ENCODE measurements at places on chromosomes 6 and 20.

DNA sequence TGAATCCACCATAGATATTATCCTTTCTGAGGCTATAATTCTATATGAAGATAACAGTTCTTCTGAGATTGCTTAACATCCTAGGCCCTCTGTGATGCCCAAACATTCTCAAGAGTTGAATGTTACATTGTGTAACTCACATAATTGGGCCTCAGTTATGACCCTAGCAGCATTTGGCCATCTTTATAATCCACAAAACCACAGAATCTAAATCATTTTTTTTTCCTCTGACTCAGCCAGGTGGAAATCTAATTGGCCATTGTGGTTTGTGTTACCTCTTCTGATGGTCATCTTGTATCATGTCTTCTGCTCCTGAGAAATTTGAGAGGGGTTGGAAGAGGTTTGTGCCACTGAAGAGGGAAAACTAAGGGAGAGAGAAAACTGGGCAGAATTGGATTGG is 99.5 kb downstream of the LINC00237 start:
- DNase-seq = no peak

DNA sequence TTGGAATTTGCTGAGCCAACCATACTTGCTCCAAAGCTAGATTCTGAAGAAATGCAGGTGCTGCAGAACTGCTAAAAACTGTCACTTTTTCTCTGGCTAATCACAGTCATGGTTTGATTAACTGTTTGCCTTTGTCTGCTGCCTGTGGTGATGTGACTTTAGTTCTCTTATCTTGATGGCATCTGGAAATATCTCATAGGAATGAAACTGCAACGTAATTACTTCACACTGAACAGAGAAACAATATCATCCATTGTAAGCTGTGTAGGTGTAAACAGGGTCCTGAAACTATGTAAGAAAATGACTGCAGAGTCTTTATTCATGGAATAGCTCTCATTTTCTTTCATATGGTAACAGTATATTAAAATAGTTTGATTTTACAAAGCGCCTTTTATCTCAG is 721.9 kb upstream of the HS3ST5 start:
- no peak for DNase-seq

- DNase-seq = no peak
Measured at GRCh38 chr6:15752820-15753219, 90.0 kb upstream of the DTNBP1 start.

GRCh38 chr6:11206576-11206975 is 25.9 kb downstream of the NEDD9 start:
- DNase-seq = no peak

DNA sequence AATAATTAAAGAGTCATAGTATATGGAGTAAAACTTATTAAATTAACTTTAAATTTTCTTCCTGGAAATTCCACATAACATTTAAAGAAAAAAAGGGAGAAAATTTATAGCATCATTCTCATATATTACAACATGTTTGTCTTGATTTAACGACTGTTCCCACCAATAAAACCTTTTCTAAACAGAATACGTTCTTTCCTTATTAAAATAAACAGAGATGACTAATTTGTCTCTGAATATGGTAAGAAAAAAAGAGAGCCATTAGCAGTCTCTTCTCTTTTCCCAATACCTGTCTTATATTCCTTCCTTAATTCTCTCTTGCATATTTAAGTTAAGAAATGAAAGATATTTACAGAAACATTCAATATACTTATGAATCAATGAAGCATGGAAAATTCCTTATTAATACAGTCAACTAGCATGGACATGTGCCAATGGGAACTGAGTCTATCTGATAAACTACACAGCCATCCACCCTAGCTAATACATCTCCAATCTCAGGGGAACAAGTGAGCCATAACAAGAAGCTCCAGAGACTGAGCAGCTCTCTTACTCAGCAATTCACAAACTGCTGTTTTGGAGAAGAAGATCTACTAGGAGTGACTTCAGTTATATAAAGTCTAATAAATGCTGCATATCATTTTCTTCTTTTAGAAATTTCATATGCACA is 347.1 kb upstream of the MANEA start:
- no peak for DNase-seq

GRCh38 chr20:25274481-25274880 is 26.6 kb downstream of the PYGB start:
- DNase-seq = no peak

GRCh38 chr6:163414117-163414945 is at the start of gene QKI:
Gene QKI, plus strand, starts transcription at chr6:163414718. Its CDS starts 476 bp downstream, at chr6:163415194.
- peak; percentile 24 for DNase-seq

- no peak for DNase-seq
Measured at GRCh38 chr20:51183451-51183850, 160.5 kb upstream of the KCNG1 start.

DNA sequence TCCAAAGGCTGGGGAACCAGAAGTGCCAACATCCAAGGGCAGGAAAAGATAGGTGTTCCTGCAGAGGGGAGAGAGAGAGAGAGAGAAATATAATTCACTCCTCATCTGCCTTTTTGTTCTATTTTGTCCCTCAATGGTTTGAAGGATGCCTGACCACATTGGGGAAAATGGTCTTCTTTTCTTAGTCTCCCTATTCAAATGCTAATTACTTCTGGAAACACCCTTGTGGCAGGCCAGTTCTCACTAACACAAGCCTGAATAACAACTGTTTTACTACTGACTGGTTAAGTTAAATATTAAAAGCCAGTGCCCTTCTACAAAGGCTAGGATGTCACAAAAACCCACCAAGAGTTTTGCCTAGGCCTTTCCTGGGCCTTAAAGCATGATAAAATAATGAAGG is 425.4 kb upstream of the HTR1E start:
- no peak for DNase-seq

- no peak for DNase-seq
Measured at GRCh38 chr20:32539817-32540675, 45.1 kb downstream of the NOL4L start.

GRCh38 chr6:18154507-18155149 is at the start of gene TPMT:
Gene TPMT, minus strand, starts transcription at chr6:18155077. Its CDS starts 5,950 bp downstream, at chr6:18149127.
- peak; percentile 73 for DNase-seq

- DNase-seq = no peak
Measured at GRCh38 chr20:19079536-19080299, 132.7 kb upstream of the SLC24A3 start.

GRCh38 chr6:90066697-90067096 is 172.4 kb downstream of the GJA10 start:
- no peak for DNase-seq

DNA sequence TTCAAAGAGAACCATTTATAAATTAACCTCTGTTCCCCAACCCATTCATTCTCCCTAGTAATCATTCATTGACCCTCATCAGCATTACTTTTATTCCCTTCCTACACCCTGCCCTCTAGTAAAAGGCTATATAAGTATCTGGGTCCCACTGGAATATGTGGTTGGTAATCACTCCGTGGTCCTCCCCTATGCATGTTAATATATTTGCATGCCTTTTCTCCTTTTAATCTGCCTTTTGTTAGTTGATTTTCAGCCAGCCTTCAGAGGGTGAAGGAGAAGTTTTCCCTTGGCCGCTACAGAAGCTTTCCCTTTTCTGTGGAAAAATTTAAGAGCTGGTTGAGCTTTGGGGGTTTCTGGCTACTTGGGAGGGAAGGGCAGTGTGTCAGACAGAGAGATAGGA is 585.6 kb downstream of the UTRN start:
- no peak for DNase-seq

GRCh38 chr6:109260126-109260525 is 122.1 kb downstream of the CD164 start:
- no peak for DNase-seq

DNA sequence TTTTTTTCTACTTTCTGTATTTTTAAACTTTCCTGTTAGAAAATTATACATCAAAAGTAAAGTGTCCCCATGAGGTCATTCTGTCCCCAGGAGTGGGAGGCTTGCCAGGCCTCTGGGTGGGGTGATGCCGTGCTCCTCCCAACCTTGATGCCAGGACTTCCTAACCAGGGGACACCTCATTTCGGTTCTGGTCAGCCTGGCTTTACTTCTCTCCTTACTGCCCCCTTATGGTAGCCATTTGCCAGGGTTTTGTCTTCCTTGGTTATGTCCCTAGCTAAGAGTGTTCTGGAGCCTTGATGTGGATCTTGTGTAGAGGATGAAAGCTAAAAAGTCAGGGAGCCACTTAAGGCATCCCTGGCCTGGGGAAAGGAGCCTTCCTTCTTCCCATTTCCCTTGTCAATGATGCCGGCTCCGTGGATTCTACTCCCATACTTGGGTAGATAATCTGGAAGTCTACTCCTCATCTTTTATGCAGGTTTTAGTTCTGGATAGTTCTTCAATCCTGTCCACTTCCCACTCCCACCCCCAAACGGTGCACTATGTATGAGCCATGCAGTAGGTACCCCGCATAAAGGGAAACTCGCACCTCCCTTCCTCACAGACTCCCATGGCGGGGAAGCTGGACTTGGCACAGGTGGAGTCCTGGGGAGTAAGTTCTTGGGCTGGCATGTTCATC is 164.1 kb upstream of the SALL4 start:
- DNase-seq = no peak

- DNase-seq = peak; percentile 97
Measured at GRCh38 chr20:44747166-44748004, 1.7 kb downstream of the KCNK15 start.

DNA sequence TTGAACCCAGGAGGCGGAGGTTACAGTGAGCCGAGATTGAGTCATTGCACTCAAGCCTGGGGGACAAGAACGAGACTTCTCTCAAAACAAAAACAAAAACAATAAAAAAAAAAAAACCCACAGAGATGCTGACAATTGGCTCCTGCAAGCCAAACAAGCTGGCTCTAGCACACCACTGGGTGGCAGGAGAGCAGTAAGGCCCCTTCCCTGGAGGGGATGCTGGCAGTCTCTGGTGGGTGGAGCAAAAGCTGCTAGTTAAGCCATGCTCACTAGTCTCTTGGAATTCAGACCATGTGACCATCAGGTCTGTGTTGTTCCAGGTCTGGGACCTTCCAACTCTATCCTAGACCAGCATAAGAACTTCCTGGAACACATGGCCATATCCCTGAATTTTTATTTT is 18.9 kb upstream of the DSN1 start:
- DNase-seq = no peak

- DNase-seq = no peak
Measured at GRCh38 chr6:110526726-110527125, 50.3 kb upstream of the SLC22A16 start.

DNA sequence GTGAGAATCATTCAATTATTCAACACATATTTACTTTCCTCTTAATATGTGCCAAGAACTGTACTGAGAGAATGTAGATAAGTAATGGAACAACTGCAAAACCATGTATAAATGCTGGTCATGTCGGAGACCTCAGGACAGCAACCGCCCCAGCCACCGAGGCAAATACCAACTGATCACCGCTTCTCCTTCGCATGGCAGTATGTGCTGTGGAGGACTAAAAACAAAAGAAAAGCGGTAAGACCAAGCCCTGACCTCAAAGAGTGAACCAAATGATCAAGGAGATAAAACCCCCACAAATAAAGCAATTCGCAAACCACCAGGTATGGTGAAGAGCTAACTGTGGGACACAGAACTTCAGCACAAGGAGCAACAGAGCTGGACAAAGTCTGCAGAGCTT is 104.3 kb downstream of the TRERF1 start:
- no peak for DNase-seq

- no peak for DNase-seq
Measured at GRCh38 chr6:90169374-90169773, 127.3 kb downstream of the BACH2 start.

DNA sequence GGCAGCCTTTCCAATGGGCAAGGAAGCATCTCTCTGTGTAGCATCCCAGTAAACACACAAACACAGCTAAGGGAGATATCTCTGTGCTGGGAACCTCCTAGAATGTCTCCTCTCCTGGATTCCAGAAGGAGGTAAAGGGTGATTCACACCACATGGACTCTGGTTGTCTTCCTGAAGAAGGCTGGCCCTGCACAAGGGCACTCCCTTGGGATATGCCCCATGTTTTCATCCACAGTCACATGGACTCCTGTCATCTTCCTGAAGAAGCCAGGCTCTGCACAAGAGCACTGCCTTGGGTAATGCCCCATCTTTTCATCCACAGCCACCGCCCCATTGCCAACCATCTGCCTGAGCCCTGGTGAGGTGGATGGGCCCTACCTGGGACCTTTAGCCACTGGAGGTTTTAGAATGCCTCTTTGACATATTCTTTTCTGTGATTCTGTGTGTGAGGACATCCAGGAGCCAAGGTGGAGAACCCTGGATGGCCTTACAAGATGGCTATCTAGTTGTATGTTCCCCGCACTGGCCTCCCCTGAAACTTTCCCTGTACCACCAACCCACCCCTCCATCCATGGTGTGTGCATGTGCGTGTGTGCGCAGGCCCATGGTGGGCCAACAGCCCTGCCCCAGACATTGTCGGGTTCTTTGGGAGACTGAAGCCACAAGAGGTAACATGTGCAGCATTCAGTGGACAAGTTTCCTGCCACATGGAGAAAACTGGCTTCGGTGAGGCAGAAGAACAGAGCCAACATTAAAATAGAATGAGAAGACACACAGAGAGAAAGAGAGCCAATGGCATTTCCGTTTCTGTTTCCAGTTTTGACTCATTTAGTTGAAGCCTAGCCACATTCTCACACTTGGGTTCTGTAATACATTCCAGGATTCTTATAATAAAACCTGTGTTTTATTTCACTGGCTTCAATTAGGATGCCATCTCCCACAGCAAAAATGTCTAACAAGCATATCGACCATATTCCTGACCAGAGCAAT is 110.2 kb upstream of the CST7 start:
- DNase-seq = no peak

DNA sequence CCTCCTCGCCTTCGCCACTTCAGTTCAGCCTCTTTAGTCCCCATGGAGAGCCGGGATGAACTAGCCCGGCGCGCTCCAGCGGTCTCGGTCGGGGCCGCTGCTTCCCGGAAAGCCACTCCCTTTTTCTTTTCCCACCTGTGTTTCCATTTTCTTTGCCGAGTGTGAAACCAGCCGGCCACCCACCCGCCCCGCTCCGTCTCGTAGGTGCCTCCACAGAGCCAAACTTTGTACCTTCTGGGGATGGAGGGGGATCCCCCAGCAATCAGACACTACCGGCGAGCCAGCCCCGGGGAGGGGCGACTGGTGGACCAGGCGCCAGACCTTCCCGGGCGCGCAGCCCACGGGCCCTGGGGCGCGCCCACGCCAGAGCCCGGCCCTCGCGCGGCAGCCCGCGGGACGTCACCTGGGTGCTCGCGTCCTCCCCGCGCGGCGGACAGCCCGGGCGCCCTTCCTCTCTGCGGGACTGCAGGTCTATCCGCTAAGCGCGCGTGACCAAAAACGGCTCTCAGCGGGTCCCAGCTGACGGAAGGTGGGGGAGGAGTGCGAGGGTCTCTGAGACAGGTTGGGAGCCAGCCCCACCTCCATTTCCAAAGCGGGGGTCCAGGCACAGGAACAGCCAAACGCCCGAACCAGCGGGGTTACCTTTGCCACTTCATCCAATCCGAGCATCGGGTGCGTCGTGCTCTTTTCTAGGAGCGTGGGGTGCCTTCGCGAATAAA is at the start of gene MCHR2:
TSS of gene MCHR2 (minus strand) at position 691 of the 719 bp plus-strand sequence. CDS start 38,076 bp downstream, outside the sequence.
- DNase-seq = no peak

- DNase-seq = no peak
Measured at GRCh38 chr6:110448846-110449540, 27.4 kb downstream of the SLC22A16 start.

All from NCI-H1417 treated with DMSO at 0.1 percent for 48 hours (cell line).